ENCODE measurements at places on chromosomes 6 and 20. TPM values are rescaled to one million over a fixed set of nuclear protein-coding genes. Genes with fewer than 3 reads are reported as not detected.

Gene ZNF311
- total RNA-seq, result 3.2 TPM

GRCh38 chr6:45830441-45831139 lies 185.1 kb downstream of the CLIC5 start:
- no peak for DNase-seq

DNA sequence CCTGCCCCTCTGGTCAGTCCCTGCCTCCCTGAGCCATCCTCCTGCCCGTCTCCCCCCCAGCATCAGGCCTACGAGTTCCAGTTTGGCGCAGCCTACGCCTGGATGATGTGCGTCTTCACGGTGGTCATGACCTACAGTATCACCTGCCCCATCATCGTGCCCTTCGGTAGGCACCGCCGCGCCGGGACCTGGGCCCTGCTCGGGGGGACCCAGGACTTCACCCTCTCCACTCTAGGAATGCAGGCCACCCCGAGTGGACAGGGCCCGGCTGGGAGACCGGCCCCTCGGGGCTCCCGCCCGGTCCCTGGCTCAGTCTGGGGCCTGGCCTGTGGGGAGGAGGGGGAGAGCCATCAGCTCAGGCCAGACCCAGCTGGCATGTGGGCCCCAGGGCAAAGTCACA lies 6.1 kb upstream of the CAPN11 start:
- DNase-seq, result no peak

Gene SLC16A10
- 1.8 TPM for total RNA-seq

Gene VSTM2L
- 7.1 TPM for total RNA-seq

DNA sequence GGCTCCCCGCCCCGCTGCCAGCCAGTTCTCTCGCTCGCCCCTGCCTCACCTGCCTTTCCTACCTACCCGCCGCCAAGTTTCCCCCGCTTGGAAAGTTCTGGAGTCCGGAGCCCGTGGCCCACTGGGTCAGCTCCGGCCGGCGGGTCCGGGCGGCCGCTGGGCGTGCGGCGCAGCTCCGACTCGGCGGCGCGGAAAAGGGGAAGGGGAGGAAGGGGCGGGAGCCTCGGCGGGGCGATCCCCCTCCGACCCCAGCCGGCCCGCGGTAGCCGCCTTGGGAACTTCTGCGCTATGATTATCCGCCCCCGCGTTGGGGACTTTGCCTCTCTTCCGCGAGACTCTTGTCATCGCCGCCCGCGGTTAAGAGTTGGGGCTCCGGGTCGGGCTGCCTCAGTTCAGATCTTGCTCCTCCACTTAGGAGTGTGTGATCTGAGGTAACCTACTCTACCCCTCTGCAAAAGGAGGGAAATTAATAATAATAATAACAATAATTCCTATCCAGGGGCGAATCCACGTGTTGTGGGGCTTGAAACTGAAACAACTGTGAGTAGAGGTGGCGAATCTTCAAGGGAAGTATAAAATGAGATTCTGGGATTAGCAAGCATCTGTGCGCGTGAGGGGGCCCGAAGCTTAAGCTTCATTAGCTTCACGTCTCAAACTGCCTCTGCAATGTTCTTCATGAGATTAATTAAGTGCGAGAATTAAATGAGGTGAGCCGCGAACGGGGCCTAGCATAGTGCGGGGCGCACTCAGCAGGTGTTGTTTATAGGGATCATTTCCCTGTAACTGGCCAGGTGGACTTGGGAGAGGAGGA lies 30.8 kb downstream of the SF3B5 start:
- peak; percentile 48 for DNase-seq

DNA sequence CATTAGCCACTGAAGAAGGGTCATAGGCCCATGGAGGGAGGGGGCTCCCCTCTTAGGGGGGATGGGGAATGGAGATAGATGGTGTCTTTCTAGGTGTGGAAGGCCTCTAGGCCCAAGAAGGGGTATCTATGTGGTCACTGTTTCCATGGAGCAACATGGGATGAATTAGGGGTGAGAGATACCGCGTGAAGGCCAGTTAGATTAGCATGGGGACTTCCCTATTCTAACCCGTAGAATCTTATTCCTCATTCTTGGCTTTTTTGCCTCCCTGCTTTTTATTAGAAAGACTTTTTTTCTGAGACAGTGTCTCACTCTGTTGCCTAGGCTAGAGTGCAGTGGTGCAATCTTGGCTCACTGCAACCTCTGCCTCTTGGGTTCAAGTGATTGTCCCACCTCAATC lies 3.2 kb downstream of the RAB44 start:
- DNase-seq, result no peak

- peak; percentile 48 for DNase-seq
Observed at GRCh38 chr6:146028252-146028795, 538 bp upstream of the GRM1 start.

- no peak for DNase-seq
Observed at GRCh38 chr20:34986311-34987287, 30.9 kb downstream of the MYH7B start.

DNA sequence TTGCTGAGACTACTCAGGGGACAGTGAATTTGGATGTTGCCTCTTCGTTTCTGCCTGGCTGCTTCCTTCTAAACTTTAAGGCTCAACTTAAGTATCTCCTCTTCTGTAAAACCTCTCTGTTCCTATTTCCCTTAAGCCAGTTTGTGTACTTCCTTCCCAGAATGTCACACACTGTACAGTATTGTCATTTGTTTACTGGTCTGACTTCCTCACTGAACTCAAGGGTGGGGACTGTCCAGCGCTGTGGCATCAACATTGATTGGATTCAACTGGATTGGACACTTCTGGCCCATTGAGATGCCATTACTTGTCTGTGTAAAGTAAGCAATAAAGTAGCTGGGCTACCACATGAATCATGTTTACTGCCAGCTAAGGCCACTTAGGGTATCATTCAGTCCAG lies 69.7 kb downstream of the ANKS1A start:
- DNase-seq, result no peak

Gene KCNG1
- 22.4 TPM for total RNA-seq
